ENCODE measurements at places on chromosomes 2 and 18. TPM values are rescaled to one million over a fixed set of nuclear protein-coding genes. Genes with fewer than 3 reads are reported as not detected.

Gene HSBP1L1
- total RNA-seq = 13.0 TPM

Gene ZNF532
- 97.4 TPM for total RNA-seq

Gene ALK
- 0.29 TPM for total RNA-seq

Gene C2orf78
- total RNA-seq = not detected

Gene CIAO1
- total RNA-seq = 184 TPM

Gene ZNF892
- total RNA-seq = 10.2 TPM

Gene EVX2
- total RNA-seq = not detected

Gene FBXO15
- total RNA-seq = 3.5 TPM

Gene NBAS
- 74.3 TPM for total RNA-seq

Gene PAX3
- 0.58 TPM for total RNA-seq

Gene UGT1A3
- total RNA-seq = not detected

Gene DSC3
- total RNA-seq = 1.6 TPM

Gene NEURL3
- total RNA-seq = 16.9 TPM

Gene RGPD4
- total RNA-seq = not detected

Gene ATP6V1C2
- total RNA-seq = 7.6 TPM

Gene ELAC1
- total RNA-seq = 8.3 TPM

Gene IL1R2
- 2.7 TPM for total RNA-seq

Gene LBX2
- total RNA-seq = 1.1 TPM

Gene PRKAG3
- 5.0 TPM for total RNA-seq

Gene TRIM43
- total RNA-seq = 0.18 TPM

Gene PLGLB2
- total RNA-seq = 2.6 TPM

Gene BIN1
- total RNA-seq = 191 TPM

Gene CABLES1
- 27.7 TPM for total RNA-seq

Gene MROH2A
- 0.53 TPM for total RNA-seq

Gene FAM210A
- 27.3 TPM for total RNA-seq

Gene ASB18
- 2.0 TPM for total RNA-seq

Gene GALR1
- 0.12 TPM for total RNA-seq

Gene WDR7
- 38.9 TPM for total RNA-seq

Gene CXCR1
- total RNA-seq = 1.4 TPM

Gene IL1F10
- not detected for total RNA-seq

Gene HAUS1
- total RNA-seq = 22.0 TPM

Gene SEPTIN10
- total RNA-seq = 58.6 TPM

Gene MEP1B
- not detected for total RNA-seq

Gene TUBA4B
- not detected for total RNA-seq

Gene TFPI
- 43.4 TPM for total RNA-seq

Gene CEP192
- 37.0 TPM for total RNA-seq
